Astrocyte of the spinal cord (primary cell): ENCODE measurements at places on chromosomes 11 and 22.

GRCh38 chr22:39144101-39144767, 8.2 kb downstream of the CBX7 start:
- peak; percentile 45 for DNase-seq

GRCh38 chr11:110430267-110431050, 711 bp downstream of the FDX1 start:
- peak; percentile 47 for DNase-seq

DNA sequence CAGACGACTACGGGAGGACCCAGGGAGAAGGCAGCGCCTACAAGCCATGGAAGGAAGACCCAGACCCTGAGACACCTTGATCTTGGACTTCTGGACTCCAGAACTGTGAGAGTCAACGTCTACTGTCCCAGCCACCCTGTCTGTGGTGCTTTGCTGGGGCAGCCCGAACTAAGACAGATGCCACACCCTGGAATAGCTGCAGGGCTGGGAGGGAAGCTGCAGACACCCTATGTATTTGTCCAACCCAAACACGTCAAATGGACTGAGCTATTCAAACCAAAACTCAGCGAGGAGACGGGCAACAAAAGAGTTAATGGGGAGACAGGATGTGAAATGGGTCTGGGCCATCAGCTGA, 169.3 kb downstream of the CTTN start:
- no peak for DNase-seq

- no peak for DNase-seq
Measured at GRCh38 chr11:47052165-47052564, 115.6 kb downstream of the CSTPP1 start.

- peak; percentile 28 for DNase-seq
Measured at GRCh38 chr11:104410336-104410735, 246.4 kb upstream of the PDGFD start.

GRCh38 chr11:88697139-88697538, 359.6 kb upstream of the CTSC start:
- no peak for DNase-seq

DNA sequence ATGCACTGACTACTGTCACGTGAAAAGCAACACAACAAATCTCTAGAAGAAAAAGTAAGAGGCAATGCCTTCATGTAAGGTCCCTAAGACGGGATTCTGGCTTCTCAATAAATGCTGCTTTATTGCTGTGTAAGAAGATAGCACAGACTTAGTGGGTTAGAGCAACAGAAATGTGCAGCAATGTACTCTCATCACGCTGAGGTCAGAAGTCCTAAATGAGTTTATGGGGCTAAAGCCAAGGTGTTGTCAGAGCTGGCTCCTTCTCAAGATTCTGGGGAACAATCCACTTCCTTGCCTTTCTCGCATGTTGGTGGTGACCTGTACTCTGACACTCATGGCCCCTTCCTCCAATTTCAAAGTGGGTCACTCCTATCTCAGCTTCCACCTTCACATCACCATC, 93.4 kb downstream of the SHANK2 start:
- DNase-seq = no peak

- DNase-seq = no peak
Measured at GRCh38 chr11:47152126-47152952, 24.3 kb downstream of the ARFGAP2 start.

GRCh38 chr22:25764270-25765015, 22.5 kb downstream of the MYO18B start:
- no peak for DNase-seq

DNA sequence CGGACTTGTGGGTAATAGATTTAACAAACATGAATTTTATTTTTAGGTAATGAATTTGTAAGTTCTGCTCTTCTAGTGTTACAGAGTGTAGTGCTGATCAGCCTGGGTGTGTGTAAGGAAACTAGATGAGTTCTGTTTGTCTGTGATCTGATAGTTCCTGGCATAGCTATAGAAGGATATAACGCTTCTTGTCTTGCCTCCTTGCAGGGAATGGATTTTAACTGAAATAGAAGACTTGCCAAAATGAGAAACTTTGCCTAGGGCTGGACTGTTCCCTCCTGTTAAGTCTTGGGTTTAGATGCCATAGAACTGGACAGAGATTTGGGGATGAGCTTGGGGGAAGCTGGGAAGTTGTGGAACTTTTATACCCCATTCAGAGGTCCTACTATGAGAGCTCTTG, 11.6 kb downstream of the CCDC81 start:
- no peak for DNase-seq

GRCh38 chr11:28529540-28530410, 421.6 kb downstream of the METTL15 start:
- peak; percentile 80 for DNase-seq

- no peak for DNase-seq
Measured at GRCh38 chr11:36274414-36274813, 14.8 kb downstream of the COMMD9 start.

- no peak for DNase-seq
Measured at GRCh38 chr11:103528596-103528995, 419.4 kb downstream of the DYNC2H1 start.

- no peak for DNase-seq
Measured at GRCh38 chr11:123193742-123194141, 1.3 kb downstream of the CLMP start.

- peak; percentile 98 for DNase-seq
Measured at GRCh38 chr11:105046898-105047579, 1.9 kb upstream of the CARD16 start.

DNA sequence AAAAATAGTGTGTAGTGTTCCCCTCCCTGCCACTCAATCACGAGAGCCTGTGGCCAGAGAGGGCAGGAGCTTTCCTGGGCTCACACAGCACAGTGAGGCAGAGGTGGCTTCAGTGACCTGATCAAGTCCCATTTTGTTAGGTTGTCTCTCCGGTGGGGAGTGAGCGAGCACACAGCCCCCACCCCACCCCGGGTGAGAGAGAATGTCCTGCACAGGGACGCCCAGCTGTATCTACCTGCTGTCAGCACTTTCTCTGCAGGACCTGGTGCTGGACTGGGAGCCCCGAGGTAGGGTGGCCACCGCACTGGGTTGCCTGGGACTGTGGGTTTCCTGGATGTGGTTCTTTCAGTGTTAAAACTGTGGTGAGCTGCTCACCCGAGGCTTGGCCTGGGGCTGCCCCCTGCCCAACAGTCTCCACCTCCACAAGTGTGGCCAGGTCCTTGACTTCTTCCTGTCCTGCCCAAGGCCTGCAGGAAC, 6.1 kb downstream of the CAPN5 start:
- no peak for DNase-seq

DNA sequence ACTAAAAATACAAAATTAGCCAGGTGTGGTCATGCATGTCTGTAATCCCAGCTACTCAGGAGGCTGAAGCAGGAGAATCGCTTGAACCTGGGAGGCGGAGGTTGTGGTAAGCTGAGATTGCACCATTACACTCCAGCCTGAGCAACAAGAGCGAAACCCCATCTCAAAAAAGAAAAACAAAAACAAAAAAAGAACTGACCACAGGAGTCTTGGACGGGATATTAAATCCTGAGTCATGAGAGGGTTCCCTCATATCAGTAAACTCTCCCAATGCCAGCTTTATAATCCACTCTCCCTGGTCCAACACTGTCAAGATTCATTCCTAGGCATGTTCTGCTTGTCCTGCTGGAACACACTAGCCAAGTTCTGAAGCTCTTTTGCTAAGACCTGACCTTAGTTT, 61.5 kb upstream of the EP300 start:
- DNase-seq = peak; percentile 78

DNA sequence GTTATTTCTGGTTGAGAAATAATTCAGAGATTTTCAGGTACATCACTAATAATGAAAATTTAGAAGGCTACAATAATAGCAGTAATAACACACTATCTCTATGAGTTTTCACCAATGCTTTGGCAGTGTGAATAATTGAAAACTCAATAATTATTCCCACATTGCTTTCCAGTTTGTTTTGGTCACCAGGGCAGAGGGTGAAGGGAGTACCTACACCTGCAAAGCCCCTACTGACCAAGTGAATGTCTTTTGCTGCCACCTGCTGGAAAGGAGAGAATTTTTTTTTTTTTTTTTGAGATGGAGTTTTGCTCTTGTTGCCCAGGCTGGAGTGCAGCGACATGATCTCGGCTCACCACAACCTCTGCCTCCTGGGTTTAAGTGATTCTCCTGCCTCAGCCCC, 3.2 kb downstream of the NELL1 start:
- no peak for DNase-seq

- peak; percentile 30 for DNase-seq
Measured at GRCh38 chr11:88332851-88333250, 4.7 kb downstream of the CTSC start.

GRCh38 chr22:21015466-21016006, 571 bp downstream of the P2RX6 start:
- DNase-seq = no peak

DNA sequence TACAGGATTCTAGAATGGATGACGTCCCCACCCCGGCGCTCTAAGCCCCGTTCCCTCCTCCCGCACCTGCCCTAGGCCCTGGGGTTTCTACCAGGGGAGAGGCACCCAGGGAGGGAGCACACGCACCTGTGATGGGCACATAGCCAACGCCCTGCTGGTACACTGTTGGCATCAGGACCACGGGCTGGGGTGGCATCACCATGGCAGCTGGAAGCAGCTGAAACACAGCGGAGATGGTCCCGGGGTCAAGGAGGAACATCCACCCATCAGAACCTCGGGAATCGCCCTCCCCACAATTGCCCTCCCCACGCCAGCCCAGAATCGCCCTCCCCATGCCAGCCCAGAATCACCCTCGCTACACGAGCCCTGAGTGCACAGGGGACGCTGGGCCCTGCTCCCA, 23.6 kb downstream of the TOLLIP start:
- no peak for DNase-seq

DNA sequence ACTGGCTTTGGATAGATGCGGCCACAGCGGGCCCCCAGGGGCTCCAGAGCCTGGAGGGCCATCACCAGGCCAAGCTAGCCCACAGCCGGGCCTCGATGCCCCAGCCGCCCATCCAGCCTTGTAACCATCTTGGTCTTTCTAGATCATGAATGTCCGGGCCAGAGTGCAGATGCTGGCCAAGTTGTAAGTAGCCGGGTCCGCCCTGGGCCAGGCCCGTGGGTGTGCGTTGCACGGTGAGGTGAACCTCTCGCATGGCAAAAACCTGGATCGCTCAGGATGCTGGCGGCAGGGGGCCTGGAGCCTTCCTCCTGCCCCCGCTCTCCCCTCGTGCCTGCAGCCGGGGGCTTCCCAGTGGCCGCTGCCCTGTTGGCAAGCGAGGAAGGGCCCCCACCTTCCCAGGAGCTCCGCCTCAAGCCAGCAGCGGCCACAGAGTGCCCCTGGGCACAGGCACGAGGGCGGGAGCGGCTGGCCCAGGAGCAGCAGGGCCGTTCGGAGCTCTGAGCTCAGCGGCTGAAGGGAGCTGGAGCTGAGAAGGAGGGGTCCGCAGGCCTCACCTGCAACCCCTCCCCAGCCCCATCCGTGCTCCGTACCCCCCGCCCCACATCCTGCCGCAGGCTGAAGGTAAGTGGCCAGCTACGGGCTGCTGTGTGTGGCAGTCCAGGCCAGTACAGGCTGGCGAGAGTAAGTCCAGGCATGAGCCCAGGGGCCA, 10.9 kb upstream of the MRPL23 start:
- DNase-seq = no peak

DNA sequence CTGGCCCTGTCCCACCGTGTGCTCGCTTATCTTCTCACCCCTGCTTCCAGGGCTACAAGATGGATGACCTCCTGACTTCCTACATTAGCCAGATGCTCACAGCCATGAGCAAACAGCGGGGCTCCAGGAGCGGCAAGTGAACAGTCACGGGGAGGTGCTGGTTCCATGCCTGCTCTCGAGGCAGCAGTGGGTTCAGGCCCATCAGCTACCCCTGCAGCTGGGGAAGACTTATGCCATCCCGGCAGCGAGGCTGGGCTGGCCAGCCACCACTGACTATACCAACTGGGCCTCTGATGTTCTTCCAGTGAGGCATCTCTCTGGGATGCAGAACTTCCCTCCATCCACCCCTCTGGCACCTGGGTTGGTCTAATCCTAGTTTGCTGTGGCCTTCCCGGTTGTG, 86.5 kb downstream of the MYO7A start:
- DNase-seq = no peak

DNA sequence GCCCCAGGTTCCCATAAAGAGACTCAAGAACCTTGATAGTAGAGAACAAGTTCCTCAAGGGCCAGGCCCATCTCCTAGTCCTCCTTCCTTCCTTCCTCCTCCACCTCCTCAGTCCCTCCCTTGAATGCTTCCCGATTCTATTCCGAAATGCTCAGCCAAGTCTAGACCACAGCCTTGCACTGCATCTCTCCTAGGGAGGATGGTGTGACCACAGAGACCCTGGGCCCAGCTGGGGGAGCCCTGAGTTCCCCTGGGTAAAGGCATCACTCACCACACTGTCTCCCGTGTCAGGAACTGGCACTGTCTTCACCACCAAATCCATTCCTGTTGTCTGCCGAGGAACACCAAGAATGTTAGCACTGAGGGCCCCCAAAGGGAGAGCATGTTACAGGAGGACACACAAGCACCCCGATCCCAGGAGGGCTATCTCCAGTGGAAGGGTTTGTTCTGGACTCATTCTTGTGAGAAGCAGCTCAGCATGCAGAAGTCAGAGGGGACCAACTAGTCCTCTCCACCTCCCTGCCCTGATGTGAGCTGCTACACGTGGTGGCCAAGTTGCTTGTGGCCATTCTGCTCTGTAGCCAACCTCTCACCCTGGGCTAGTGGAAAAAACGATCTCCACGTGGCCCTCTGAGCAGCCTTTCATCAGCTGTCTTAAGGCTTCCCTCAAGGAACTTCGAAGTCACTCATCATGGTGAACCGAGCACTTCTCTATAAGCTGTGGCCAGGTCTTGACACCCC, 8.7 kb downstream of the IFT27 start:
- DNase-seq = no peak

DNA sequence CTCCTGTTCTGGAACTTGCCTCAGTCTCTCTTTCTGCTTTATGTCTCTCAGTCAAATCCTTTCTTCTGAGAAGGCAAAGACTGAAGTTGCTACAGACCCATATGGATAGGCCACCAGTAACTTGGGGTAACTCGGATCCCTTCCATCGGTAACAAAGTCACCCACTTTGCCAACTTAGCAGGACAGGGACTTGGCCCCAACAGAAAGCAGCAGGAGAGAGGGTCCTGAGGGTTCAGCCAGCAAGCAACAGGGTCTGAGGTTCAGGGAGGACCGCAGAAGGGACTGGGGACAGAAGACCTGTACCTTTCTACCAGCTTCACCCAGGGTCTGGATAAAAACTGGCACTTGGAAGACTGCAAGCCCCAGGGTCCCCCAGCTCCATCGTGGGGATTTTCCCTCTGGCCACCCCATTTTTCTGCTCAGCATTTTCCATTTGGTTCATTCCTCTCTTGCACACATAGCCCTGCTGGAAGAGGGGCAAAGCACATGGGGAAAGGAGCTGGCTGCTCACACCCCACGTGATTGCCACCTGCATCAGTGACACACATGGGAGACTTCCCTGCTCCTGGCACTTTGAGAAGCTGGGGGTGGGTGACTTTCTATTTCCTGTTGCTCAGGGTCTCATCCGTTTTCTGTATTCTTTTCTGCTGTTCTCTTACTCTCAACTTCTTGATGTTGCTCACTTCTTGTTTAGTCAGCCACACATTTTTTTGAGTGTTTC, 34.6 kb upstream of the GNAZ start:
- DNase-seq = no peak

GRCh38 chr11:76365038-76365679, 15.8 kb downstream of the THAP12 start:
- DNase-seq = no peak

- no peak for DNase-seq
Measured at GRCh38 chr11:75298191-75298975, 53.1 kb downstream of the ARRB1 start.
